Effector memory CD4-positive, alpha-beta T cell (primary cell): ENCODE measurements at places on chromosomes 11 and 22.

DNA sequence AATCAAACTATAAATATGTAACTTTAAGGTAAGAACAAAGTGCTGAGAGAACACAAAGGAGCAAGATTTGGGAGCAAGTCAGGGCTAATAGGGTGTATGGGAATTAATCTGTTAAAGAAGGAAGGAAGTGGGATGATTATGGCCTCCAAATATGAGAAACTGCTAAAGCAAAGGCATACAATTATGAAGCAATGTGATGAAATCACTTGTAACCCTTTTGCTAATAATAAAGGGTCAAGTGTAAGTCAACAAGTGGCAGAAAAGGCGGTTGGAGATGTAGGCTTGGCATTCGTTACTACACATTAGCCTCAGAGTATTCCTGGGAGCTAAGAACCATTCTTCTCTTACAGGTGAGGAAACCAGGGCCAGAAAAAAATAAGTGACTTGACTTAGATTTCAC is 1002.3 kb upstream of the TENM4 start:
- H3K27me3 ChIP-seq = no peaks in the 10 kb centered on the region
- H3K4me3 ChIP-seq = no peak overlapping the region
- H3K27ac ChIP-seq = no peak overlapping the region
- no peaks in the 10 kb centered on the region for H3K36me3 ChIP-seq
- no peaks in the 10 kb centered on the region for H3K4me1 ChIP-seq

DNA sequence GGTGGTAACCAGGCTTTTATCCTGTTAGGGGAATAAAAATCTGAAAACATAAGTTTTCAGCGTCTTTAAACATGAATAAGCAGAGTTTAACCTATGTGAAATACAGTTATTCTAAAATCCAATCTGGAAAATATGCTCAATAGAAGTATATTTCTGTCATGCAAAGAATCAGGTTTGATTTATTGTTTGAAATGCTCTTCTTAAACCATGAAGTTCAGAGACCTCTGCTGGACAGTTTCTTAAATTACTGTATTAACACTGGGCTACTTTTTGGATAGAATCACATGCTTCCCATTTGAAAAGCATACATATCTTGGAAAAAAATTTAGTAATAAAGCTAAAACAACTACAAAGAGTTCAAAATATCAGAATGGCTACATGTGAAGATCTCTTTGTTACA is 25.4 kb downstream of the APIP start:
- H3K27me3 ChIP-seq = no peaks in the 10 kb centered on the region
- H3K36me3 ChIP-seq = no peaks in the 10 kb centered on the region
- no peak overlapping the region for H3K4me3 ChIP-seq
- DNase-seq = no peak

- DNase-seq = no peak
- no peak overlapping the region for H3K4me3 ChIP-seq
- no peak overlapping the region for H3K27ac ChIP-seq
- peaks cover 23% of the 10 kb centered on the region for H3K36me3 ChIP-seq
Measured at GRCh38 chr22:45195616-45196015, 31.9 kb downstream of the NUP50 start.

- no peaks in the 10 kb centered on the region for H3K36me3 ChIP-seq
- no peaks in the 10 kb centered on the region for H3K4me1 ChIP-seq
- no peaks in the 10 kb centered on the region for H3K27me3 ChIP-seq
- DNase-seq = no peak
- H3K4me3 ChIP-seq = no peak overlapping the region
Measured at GRCh38 chr11:78381865-78382264, 35.8 kb downstream of the GAB2 start.
